ENCODE measurements at places on chromosomes 6 and 20. TPM values are rescaled to one million over a fixed set of nuclear protein-coding genes. Genes with fewer than 3 reads are reported as not detected.

The OR2H2 gene
- total RNA-seq: not detected

The PXDC1 gene
- total RNA-seq: 39.5 TPM

The HLA-DRB1 gene
- not detected for total RNA-seq

The SLC26A8 gene
- total RNA-seq: not detected

The DPM1 gene
- total RNA-seq: 92.0 TPM

The TPBG gene
- total RNA-seq: 83.3 TPM

The SLC22A16 gene
- total RNA-seq: 1.1 TPM

Measured in myometrial cell (primary cell).